Mucosa of gallbladder (tissue), 1 donor: ENCODE measurements at places on chromosomes 5 and 9. TPM values are rescaled to one million over a fixed set of nuclear protein-coding genes. Genes with fewer than 3 reads are reported as not detected.

DNA sequence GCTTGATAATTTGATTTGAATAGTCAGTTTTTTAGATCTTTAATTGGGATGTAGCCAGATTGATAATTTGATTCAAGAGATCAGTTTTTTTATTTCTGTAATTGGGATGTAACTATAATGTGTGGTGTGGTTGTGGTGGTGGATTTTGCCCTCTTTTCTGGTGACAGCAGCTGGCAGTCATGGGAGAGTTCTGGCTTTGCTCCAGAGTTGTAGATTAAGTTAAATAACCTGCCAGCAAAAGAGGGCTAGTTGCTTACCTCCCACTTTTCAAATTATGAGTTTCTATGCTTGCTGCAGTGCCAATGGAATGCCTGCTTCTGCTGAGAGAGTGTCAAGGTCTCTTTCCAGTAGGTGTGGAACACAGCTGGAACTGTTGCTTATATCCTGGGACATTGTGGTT, 315.1 kb downstream of the CCDC171 start:
- no peak for DNase-seq

LPAR1 gene
- total RNA-seq: 16.7 TPM

GPR150 gene
- not detected for total RNA-seq

- DNase-seq: peak; percentile 40
Observed at GRCh38 chr9:120366644-120367019, 213.3 kb downstream of the CDK5RAP2 start.

MAP1B gene
- 81.3 TPM for total RNA-seq

ZNF354B gene
- total RNA-seq: 14.6 TPM

GRCh38 chr9:33189331-33189791, 22.2 kb upstream of the B4GALT1 start:
- no peak for DNase-seq

OR2V2 gene
- not detected for total RNA-seq

DNA sequence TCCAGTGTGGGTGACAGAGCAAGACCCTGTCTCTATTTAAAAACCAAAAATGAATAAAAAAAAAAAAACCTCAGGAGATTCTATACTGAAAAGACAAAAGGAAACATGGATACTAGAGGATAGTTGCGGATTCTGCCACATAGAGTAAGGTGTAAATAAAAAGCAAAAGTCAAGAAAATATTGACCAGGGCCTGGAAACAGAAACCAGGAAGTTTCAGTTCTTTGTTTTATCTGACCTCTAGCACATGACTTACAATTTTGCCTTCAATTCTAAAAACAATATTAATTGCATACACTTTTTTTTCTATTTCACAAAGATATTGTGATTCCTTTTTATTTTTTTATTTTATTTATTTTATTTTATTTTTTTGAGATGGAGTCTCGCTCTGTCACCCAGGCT, 96.2 kb upstream of the NMUR2 start:
- DNase-seq: no peak

DNA sequence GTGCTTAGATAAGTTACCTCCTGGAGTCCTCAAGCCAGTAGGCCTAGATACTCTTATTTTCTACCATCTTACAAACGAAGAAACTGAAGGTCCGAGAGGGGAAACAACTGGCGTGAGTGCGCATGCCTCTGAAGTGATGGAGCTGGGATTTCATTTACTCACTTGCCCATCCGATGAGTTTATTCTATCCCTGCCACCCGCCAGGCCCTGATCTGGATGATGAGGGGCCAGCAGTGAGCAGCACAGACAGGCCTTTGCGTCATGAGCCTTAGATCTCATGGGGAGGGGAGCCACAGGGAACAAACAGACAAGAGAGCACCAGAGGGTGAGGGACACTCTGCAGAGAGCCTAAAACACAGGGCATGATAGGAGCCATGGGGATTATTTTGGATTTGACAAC, 34.1 kb upstream of the SLC2A8 start:
- no peak for DNase-seq

DNA sequence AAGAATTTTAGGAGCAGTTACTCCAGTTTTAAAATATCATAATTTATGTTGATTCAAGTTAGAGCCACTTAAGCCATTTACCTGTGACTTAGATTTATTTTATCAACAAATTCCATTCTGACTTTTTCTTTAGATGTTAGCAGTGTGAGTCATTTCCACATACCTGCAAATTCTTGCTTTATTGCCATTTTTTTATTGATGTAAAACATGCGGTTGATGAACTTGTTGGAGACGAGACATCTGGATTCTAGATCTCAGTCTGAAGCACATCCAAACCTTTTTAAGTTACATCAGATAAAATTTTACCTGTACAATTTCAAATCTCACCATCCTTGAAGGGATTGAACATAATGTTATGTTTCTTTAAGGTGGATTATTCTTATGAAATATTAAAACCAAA, 240.9 kb downstream of the IRX1 start:
- no peak for DNase-seq

ADGRD2 gene
- total RNA-seq: not detected

GRCh38 chr9:98380065-98380681, 124.7 kb upstream of the TBC1D2 start:
- DNase-seq: peak; percentile 23

DNA sequence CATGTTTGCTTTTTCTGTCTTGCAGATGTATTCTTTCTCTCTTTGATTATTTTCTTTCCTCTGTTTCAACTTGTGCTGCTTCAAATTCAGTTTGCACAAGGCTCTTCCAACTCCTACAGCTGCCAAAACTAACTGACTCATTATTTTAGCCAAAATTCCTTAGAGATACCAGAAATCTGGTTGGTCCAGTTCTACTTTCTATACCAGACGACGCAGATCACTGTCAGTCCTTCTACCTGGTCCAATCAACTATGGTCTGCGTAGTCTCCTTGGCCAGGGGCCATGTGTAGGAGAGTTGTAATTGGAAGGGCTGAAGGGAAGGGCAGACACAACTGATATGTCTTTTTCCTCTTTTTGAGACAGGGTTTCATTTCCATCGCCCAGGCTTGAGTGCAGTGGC, 51.9 kb upstream of the JAK2 start:
- no peak for DNase-seq

DNA sequence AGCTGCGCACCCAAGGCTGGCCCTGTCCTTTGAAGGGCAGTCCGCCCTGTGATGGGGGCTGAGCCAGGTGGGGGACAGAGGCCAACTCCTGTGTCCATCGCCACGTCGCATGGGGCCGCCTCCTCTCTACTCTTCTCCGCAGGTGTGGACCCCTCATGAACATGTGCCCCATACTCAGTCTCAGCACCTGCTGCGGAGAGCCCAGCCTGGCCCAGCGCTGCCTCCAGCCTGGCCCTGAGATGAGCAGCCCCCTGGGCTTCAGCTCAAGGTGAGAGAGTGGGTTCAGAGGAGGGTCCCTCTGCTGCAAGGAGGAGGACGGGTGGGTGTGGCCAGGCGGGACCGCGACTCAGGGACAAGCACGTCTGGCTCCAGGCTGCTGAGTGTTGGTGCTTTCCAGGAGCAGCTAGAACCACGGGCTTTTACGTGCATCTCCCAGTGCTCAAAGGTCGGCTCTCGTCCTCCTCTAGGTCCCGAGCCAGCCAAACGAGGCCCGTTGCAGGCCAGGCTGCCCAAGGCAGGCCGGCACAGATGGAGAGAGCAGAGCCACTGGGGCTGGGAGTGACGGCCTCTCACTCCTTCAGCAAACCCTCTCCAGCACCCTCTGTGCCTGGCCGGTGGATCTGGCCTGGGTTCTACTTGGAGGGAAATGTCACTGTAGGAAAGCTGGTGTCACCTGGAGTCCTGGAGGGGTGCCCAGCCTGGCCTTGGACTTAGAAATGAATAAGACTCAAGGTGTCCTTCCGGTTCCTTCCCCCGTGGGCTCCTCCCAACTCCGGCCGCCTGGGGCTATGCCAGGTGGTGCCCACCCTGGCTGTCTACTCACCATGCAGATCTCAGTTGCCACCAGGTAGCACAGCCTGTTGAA, 48.9 kb upstream of the RNF130 start:
- no peak for DNase-seq

DNA sequence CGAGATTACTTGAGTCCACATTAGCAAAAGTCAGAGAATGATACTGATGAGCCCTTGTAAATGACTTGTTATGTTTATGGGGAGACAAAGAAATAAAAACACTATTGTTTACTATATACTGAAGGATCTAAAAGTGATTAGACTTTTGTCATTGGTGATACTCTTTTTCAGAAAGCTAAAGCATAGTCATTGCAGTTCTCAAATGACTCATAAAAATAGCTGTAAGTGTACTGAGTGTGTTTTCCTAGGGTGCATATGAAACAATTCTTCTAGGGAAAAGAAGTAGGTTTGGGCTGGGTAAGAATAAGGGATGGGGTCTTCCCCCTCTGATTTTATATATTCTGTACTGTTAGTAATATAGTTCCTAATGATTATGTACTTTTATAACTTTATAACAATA, 32.6 kb downstream of the WDR36 start:
- DNase-seq: no peak
